ENCODE measurements at places on chromosomes 2 and 18.

GRCh38 chr2:172677363-172677762, 58.3 kb upstream of the RAPGEF4 start:
- DNase-seq = peak; percentile 19

- no peak for DNase-seq
Observed at GRCh38 chr18:40088130-40088529, 1866.9 kb upstream of the PIK3C3 start.

GRCh38 chr18:76306685-76307292, 188.3 kb downstream of the ZNF516 start:
- no peak for DNase-seq

- DNase-seq = no peak
Observed at GRCh38 chr2:26979741-26980140, 9.3 kb downstream of the MAPRE3 start.

DNA sequence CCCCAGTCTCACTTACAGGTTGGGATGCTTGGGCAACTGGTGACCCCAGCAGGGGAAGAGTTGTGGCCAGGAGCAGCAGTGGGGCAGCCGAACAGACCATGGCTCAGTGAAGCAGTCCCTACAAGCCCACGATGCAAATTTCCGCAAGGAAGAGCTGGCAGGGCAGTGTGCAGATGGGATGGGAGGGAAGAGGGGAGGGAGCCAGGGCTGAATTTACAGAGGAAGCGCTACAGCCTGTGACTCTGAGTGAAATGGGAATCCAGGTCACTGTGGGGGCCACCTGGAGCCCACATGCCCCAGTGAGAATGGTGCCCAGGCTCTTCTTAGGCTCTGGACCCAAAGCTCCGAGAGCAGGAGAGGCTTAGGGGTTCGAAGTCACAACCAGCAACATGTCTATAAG, 27.0 kb upstream of the SELENOI start:
- no peak for DNase-seq

GRCh38 chr2:219537657-219538488, 5.7 kb downstream of the CHPF start:
- peak; percentile 37 for DNase-seq

DNA sequence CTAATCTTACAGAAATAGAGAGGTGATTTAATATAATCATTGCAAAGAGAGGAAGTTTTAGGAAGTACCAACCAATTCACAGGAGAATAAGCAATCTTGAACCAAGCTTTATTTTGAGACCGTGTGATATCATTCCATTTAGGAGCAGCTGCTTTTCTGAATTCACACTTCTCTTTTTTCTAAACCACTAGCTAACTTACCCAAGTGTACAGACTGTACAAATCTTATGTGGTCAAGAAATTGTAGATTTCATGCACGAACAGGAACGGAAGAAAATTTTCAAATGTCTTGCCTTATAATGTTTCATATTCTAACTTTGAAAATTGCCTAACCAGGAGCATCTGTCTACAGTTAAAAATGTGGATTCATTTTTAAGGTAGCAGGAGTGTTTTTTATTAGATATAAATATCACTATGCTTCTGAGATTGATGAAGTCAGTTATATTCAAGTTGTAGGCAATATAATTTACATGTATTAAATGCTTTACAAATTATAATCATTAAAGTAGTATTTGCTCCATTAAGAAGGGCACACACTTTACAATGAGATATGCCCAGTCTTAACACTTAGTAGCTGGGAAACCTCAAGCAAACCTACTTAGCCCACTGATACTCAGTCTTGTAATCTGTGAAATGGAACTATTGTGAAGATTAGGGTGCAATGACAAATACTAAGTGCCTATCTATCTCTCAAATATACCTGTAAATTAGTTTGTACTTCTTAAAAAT, 302.2 kb upstream of the STON1 start:
- no peak for DNase-seq

DNA sequence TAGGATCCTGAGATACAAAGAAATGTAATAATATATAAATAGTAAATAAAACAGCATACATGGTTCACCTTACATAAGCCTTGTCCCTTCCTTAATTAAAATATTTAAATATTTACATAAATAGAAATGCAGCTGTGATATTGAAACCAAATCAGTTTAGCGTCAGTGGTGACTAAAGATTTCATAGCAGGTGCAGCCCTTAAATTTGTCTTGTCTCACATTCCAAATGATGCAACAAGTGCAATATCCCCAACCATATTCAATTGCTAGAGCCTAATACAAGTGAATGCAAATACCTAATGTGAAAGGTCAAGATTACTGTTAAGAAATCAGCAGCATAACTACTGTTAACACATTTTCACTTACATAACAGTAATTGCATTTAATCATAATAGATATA, 539.5 kb downstream of the NYAP2 start:
- DNase-seq = no peak

- no peak for DNase-seq
Observed at GRCh38 chr2:220614064-220614463, 958.0 kb downstream of the EPHA4 start.

DNA sequence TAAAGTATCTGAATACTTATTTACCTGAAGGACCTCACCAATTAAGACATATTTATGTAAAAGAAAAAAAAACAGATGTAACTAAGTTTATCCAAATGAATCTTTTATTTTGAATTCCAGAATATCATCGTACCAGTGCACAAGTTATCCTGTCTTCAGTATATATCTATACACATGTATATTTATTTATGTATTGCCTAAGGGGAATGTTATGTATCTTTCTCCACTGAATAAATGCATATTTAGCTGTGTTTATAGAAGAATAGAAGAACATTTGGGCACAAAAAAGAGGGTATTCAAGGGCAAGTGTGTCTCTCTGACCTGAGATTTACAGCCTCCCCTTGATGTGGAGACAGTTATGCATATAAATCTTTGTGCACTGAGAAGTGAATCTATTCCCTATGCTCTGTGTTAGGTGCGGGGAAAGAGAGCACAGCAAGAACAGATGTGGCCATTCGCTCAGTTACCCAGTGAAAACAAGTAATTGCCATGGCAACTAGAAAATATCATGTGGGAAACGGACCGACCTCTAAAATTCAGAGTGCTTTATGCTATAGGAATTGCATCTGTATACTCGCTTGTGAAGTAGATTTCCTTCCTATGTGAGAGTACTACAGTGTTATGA, 39.5 kb upstream of the ASXL3 start:
- DNase-seq = no peak

DNA sequence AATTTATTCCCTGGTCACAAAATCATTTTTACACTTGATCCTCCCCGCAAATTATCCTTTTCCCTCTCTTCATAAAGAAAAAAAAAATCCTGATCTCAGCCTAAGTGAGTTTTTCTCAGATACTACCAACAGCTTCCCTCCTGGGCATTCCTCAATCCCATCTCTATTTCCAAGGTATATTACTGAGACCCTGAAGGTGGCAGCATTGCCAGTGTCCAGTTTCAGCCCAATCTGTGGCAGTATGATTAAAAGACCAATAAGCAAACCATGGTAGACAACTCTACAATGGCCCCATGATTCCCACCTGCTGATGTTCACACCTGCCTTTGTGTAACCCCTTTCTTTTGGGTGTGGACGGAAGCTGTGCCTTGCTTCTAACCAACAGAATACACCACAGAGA, 45.1 kb downstream of the CCDC93 start:
- no peak for DNase-seq

- peak; percentile 78 for DNase-seq
Observed at GRCh38 chr18:38940863-38941531, 1375.4 kb upstream of the CELF4 start.

DNA sequence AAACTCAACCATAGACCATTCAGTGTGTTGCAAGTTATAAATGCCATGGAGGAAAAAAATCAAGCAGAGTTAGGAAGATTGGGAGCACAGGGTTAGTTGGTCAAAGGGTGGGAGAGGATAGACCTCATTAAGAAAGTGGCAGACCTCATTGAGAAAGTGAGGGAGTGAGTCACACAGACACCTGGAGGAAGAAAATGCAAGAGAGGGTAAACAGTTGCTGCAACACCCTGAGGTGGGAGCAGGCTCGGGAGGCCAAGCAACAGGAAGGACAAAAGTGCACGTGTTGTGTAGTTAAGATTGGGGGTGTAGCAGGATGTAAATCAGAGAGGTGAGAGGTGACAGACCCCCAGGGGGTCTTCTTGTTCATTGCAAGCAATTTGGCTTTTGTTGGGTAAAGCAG, 6.4 kb downstream of the IL1RL1 start:
- DNase-seq = no peak

DNA sequence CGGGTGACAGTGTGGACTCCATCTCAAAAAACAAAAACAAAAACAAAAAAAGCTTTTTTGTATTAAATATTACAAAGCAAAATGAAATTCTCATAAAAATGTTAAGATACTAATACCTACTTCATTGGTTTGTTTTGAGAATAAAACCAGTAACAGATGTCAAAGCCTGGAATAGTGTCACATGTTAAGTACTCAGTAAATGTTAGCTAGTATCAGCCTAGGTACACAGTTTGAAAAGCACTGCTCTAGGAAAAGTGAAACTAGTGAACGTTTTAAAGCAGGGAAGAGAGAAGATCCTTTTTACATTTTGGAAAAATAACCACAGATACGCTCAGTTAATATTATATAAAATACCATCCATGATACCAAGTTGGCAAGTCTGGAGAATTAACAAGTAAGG, 37.1 kb upstream of the ADAM17 start:
- no peak for DNase-seq

DNA sequence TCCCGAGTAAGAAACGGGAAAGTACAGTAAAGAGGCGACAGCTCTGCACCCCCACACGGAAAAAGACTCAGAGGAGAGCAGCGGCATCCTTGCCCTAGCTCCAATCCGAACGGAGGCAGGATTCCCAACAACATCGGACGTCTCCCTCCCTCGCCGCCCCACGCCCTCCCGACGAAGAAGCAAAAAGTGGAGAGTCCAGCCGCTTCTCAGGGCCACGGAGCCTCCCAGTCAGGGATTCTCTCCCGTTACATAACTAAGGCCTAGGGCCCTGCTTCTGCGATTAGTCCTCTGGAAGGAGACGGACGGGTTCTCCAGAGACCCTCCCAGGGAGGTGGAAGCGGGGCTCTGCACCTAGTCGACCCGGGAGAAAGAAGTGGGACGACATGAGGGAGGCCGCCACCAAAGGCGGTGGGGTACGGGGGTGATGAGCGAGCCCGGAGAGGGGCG, 587 bp downstream of the SUMO1 start:
- peak; percentile 71 for DNase-seq

DNA sequence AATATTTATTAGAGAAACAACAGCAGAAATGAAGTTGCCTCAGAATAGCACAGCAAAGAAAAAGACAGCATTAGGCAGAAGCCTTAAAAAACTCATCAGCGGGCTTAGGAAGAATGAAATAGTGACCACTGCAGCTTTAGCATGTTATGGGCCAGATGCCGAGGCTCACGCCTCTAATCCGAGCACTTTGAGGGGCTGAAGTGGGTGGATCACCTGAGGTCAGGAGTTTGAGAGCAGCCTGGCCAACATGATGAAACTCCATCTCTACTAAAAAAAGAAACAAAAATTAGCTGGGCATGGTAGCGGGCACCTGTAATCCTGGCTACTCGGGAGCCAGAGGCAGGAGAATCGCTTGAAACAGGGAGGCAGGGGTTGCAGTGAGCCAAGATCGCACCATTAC, 32.4 kb downstream of the AP1S3 start:
- no peak for DNase-seq

- DNase-seq = no peak
Observed at GRCh38 chr2:65296971-65297370, 69.3 kb downstream of the ACTR2 start.

DNA sequence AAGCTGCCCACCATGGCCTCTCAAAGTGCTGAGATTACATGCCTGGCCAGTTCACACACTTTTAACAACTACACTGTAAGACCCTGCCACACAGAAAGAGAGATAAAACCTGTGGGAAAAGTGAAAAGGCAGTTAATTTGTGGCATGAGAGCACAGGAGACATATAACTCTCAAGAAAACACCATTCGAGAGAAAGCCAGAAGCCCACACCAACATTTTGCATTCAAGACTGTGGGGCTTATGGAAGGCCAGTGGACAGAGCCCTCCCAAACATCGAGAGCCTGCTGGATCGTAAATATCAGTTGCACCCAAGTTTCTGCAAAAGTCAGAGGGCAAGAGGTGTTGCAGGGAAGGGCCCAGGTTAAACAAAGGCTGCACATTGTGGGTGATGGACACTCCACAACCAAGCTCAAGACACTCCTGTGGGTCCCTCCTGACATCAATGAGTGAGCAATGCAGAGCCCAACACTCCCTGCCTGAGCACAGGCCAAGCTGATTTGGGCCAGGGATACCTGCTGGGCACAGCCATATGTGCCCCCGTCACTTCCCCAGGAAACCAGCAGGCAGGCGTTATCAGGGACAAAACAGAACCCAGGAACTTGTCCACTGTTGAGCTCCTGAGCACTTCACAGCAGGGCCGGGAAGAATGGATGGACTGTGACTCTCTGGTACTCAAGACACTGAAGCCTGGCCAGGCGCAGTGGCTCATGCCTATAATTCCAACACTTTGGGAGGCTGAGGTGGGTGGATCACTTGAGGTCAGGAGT, 114.4 kb downstream of the ZFP36L2 start:
- no peak for DNase-seq

DNA sequence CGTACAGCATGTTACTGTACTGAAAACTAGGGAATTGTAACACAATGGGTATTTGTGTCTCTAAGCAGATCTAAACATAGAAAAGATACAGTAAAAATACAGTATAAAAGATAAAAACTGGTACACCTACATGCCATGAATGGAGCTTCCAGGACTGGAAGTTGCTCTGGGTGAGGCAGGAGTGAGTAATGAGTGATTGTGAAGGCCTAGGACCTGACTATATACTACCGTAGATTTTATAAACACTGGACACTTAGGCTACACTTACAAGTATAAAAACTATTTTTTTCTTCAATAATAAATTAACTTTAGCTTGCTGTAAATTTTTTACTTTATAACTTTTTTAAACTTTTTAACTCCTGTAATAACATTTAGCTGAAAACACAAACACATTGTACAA, 324.4 kb upstream of the TNP1 start:
- no peak for DNase-seq

- DNase-seq = peak; percentile 47
Observed at GRCh38 chr2:166417669-166418068, 41.9 kb upstream of the SCN9A start.

GRCh38 chr2:134623796-134624195, 95.0 kb downstream of the TMEM163 start:
- DNase-seq = no peak

- peak; percentile 48 for DNase-seq
Observed at GRCh38 chr18:35635170-35635569, 53.6 kb downstream of the GALNT1 start.

DNA sequence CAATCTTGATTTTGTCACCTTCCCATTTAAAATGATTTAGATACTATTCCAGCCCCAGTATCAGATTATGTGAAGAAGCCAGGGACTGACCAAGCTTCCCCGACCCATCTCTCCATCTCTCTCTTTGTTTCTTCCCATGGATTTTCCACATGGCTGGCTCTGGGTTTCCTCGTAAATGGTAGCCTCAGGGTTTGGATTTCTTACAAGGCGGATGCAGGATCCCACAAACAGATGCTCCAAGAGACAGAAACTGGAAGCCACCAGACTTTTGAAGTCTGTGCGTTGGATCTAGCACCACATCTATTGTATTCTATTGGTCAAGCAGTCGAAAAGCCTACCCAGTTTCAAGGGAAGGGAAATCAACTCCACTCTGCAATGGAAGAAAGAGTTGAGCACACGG, 46.0 kb upstream of the SPHKAP start:
- no peak for DNase-seq

GRCh38 chr2:233082222-233082930, 22.2 kb downstream of the INPP5D start:
- no peak for DNase-seq
